ENCODE measurements at places on chromosomes 2 and 18.

DNA sequence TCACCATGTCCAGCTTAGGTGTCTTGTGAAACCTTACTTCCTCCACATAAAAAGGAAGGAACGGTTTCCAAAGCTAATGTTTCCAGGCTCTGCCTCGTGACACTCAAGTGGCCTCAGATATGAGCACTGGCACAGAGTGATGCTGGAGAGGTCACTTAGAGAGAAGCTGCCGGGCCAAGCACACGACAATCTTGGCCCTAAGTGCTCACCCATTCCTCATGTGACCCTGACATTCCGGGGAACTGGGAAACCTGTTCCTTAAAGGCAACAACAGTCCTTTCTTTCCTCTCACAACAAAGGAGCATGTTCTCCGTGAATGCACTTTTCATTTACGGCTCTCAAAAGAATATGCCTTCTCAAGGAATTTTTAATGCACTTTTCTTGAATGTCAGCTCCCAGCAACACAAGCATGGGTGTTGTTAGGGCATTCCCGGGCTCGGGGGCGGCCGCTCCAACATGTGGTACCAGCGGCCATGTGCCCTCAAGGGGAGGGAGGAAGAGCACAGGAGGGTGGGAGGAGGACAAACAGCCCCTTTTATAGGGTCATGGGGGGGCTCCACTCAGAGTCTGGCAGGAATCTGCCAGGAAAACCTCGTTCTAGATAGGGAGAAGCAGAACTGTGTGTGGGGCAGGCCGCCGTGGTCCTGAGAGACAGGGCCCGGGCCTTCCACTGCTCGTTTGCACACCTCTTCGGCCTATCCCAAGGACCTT is 118.6 kb downstream of the MBP start:
- DNase-seq = no peak

- DNase-seq = peak; percentile 83
These were observed 25.5 kb downstream of the CHST10 start for GRCh38 chr2:100391735-100392515.

DNA sequence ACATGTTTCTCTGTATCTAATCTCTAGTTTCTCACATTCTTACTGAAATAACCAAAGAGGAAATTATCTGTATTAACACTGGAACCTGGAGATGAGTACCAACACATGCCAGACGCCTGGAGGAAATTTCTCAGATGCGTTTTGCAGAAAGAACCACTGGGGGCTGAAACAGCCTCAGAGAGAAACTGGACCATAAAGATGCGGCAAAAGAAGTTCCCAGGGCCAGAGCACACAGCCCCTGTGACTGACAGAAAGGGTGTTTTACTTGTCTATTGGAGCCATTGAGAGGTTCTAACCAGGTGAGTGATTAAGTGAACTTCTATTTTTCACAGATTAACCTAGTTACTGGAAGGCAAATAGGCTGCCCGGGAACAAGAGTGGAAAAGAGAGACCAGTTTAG is 103.9 kb downstream of the EVA1A start:
- no peak for DNase-seq

- no peak for DNase-seq
These were observed 58.1 kb downstream of the FAM178B start for GRCh38 chr2:96928277-96928781.

- no peak for DNase-seq
These were observed 23.9 kb upstream of the GPR155 start for GRCh38 chr2:174510583-174511189.

GRCh38 chr18:48133671-48134251 is 203.3 kb upstream of the SMAD2 start:
- DNase-seq = no peak

DNA sequence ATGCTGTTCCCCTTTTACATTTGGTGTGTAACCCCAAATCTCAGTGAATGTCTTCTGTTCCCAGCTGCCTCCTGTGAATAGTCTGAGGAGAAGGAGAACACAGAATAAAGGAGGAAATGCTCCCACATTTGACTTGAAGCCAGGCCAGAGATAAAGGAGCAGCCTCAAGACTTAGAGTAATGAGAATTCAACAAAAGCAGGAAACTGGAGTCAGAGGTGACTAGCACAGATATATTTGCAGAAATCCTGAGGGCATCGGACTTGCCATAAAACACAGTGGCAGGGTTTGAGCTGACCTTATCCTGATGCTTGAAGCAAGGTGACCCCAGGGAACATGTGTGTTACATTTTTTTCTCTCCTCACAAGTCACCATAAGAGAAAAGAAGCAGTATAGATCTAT is 291.4 kb upstream of the RND3 start:
- DNase-seq = no peak

- DNase-seq = no peak
These were observed 5.2 kb downstream of the CHRNG start for GRCh38 chr2:232544674-232545073.

- DNase-seq = no peak
These were observed 146.2 kb upstream of the OSR1 start for GRCh38 chr2:19504400-19505198.

GRCh38 chr2:70412294-70413070 is 110.6 kb upstream of the FAM136A start:
- DNase-seq = no peak

- no peak for DNase-seq
These were observed 128.9 kb upstream of the ASB18 start for GRCh38 chr2:236393101-236393500.

- no peak for DNase-seq
These were observed 150.8 kb downstream of the PXDN start for GRCh38 chr2:1593371-1594122.

- no peak for DNase-seq
These were observed 18.2 kb downstream of the NRP2 start for GRCh38 chr2:205700331-205701132.

DNA sequence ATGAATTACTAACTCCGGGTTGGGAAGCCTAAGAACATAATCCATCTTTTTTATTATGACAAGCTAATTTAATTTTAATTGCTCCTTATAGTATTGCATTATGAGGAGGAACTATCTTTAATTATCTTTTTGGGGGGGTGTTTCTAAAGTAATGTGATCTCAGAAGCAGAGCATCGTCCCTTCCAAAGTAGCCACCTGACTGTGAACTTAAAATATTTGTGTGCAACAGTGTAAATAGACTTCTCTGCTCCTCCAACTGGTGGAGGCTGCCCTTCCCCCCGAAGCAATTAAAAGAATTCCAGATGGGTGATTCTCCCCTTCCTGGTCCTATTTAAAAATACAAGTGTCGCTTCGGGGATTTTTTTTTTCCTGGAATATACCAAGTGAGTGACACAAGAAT is 55.7 kb downstream of the TCF7L1 start:
- no peak for DNase-seq

DNA sequence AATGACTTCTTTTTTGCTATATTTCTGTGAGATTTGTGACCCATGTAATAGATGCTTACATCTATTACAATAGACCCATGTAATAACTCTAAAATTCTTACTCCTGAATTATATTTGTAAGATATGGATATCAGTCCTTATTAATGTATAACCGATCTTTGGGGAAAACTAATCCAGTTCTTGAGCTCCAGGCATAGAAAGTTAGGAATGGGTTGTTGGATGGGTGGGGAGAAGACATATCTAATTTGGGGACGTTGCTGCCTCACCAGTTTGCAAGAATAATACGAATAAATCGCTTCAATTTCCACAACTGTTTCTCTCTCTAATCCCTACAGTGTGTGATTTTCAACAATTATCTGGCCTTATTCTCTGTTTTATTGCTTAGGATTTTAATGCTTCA is 13.5 kb downstream of the CAVIN2 start:
- DNase-seq = no peak

GRCh38 chr2:68730828-68731227 is 3.8 kb upstream of the ARHGAP25 start:
- no peak for DNase-seq

DNA sequence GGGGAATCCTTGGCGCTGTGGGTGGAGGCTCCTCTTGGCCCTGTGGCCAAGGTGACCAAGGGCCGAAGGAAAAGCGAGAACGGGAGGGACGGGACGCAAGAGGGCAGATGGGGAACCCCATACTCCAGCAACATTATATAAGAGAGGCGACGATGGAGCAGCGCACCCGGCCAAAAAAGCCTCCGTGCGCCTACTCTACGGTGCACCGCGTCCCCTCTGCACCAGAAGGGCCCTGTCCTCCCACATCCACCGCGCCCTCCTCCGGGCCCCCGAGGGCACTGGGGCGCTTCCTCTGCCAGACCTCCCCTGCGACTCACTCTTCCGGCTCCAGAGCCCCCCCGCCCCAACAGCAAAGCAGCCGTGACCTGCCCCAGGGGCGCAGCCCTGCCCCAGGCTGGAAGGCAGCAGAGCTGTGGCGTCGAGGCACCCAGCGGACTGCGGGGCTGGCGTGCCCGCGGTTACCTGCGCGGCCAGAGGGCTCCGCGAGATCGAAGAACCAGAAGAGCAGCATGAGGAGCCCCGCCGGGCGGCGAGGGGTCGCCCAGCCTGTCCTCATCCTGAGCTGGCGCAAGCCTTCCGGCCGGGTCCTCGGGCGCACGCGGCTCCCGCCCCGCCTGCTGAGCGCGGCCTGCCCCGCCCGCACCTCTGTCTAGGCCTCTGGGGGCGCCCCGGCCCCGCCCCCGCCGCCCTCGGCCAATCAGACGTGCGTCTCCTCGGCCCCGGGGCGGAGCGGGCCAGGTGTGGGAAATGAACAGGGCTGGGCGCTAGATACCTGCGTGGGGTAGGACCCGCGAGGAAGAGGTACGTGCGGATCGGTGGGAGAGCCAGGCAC is 106.3 kb upstream of the CD302 start:
- DNase-seq = peak; percentile 41

DNA sequence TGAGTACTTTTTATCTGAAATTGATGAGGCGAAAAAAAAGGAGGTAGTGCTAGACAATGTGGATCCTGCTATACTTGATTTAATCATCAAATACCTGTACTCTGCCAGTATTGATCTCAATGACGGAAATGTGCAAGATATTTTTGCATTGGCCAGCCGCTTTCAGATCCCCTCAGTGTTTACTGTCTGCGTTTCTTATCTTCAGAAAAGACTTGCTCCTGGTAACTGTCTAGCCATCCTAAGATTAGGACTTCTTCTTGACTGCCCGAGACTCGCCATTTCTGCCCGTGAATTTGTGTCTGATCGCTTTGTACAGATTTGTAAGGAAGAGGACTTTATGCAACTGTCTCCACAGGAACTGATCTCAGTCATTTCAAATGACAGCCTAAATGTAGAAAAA is 453 bp downstream of the KLHL41 start:
- no peak for DNase-seq

GRCh38 chr18:10010611-10011015 is 96.8 kb downstream of the VAPA start:
- DNase-seq = no peak

GRCh38 chr2:28419443-28420270 is 27.0 kb downstream of the FOSL2 start:
- no peak for DNase-seq

DNA sequence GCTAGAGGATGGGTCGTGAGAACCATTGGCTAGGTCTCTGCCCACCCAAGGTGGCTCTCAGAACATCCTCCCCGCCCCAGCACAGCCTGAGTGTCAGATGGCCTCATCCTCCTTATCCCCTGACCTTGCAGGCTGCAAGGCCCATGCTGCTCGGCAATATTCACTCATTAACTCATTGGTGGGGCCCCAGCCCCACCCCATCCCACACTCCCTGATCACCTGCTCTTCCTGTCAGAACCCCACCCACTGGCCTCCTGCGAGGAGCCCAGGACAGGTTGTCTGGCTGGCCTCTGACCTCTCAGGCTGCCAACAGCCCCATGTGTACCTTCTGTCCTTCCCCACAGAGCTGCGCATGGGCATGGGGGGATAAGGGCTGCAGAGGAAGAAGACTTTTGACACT is 5.3 kb downstream of the ADCY3 start:
- DNase-seq = no peak

GRCh38 chr18:36830158-36830495 is 1.2 kb downstream of the KIAA1328 start:
- no peak for DNase-seq

GRCh38 chr2:57461624-57462023 is 585.0 kb upstream of the VRK2 start:
- no peak for DNase-seq

DNA sequence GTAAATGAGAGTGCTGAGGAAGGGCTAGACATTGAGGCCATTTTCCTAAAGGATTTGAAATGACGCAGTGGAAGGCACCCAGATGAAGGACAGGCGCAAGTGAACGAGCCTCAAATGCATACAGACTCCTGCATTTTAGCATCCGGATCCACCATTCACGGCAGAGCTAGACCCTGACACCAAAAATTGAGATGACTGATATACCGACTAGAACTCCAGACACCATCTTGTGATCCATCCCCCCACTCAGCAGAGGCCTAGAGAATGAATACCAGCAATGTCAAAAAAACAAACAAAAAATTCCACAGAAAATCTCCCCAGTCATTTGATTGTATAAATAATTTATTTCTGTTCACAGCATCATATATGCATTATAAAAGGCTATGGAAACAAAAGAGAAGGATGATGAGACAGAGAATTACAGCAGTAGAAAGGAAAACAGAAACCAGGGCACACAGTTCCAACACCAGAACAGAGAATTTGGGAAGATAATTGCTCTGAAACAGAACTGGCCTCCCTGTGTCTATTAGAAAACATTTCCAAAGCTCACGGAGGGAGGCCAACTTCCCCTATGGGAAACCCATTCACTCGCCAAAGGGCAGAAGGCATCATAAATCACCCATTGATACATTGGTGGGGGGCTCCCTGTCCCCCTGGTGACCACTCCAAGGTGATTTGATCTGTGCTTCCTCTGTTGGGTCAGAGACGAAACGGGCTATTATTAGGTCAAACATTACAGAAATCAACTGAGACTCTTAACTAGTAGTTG is 4.0 kb downstream of the ARL4C start:
- no peak for DNase-seq

GRCh38 chr2:42569883-42570282 is 1.5 kb downstream of the MTA3 start:
- no peak for DNase-seq

DNA sequence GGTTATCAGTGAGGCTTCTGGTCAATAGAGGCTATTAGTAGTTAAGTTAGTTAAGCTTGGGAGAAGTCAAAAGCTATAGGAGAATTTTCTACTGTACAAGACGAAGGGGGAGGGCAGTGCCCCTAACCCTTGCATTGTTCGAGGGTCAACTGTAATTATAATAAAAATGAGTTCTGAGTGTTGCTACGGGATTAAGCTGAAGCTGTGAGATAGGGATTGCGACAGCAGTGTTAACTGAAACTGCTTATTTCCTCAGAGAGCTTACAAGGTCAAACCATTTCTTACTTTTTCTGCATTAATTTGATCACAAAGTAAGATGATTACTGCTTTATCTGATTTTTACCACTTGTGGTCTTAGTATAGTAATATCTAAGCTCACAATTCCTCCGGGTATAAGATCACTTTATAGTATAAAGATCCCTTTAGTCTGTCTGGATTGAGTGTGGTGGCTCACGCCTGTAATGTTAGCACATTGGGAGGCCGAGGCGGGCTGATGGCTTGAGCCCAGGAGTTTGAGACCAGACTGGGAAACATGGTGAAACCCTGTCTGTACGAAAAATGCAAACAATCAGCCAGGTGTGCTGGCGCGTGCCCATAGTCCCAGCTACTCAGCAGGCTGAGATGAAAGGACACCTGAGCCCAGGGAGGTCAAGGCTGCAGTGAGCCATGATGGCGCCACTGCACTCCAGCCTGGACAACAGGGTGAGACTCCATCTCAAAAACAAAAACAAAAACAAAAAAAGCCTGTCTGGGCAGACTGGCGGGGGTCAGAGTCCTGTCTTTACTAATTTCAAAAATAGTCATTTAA is 119.5 kb upstream of the TLK1 start:
- DNase-seq = no peak
